ENCODE measurements at places on chromosomes 12 and 14.

DNA sequence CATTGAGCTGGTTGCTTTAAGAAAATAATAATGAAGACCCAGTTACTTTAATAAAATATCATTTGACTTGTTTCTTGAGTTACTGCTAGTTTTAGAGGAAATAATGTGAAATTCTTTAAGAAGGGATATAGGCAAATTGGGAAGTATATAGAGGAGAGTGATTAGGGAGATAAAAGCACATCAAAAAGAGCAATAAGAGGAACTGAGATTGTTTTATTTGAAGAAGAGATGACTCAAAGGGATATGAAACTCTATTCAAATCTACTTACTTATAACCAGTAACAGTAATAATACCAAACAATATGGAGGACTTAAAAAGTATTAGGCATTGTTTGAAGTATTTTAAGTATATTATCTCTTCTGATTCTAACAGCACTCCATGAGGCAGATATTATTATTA, 37.1 kb downstream of the LRRK2 start:
- DNase-seq = no peak

DNA sequence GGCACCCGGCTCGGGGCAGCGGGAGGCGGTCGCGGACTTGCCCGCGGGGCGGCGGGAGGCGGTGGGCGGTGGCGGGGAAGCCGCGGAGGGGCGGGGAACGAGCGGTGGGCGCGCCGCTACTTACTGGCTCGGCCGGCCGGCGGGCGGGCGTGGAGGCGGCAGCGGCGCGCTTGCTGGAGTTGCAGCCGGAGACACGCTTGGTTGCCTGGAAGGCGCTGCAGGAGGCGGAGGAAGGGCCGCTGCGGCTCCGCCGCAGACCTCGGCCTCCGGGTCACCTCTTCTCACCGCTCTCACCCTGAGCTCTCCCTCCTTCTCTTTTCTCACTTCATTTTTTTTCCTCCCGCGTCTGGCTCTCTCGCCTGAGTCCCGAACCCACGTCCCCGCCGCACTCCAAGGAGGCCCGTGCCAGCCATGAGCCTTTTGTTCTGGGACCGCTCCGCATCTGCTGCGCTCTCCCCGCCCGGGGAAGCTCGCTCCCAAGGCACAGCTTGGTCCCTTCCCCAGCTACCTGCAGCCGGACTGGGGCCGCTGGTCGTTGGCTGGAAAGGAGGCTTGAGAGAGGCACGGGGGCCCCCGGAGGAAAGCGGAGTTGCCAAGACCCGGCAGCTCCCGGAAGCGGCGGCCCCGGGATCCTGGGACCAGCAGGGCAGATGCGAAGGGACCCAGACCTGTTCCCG, 592 bp upstream of the KCNK10 start:
- DNase-seq = no peak

GRCh38 chr14:101105045-101105444, 201.5 kb upstream of the RTL1 start:
- DNase-seq = no peak

DNA sequence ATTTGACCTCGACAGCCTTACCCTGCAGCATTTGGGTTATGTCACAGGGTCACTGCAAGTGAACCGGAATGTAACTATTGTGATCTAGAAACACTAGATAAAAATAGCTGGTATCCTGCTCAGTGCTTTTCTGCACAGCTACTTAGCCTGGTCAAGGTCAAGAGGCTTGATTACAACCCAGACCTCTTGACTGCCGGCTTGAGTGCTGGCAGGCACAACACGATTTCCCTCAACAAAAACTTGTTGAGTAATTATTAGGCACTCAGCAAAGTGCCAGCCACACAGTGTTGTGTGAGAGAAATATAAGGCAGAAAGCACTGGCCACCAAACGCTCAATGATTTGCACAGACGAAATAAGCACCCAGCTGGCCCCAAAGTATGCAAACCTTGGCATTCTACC, 156.7 kb downstream of the NUAK1 start:
- no peak for DNase-seq

DNA sequence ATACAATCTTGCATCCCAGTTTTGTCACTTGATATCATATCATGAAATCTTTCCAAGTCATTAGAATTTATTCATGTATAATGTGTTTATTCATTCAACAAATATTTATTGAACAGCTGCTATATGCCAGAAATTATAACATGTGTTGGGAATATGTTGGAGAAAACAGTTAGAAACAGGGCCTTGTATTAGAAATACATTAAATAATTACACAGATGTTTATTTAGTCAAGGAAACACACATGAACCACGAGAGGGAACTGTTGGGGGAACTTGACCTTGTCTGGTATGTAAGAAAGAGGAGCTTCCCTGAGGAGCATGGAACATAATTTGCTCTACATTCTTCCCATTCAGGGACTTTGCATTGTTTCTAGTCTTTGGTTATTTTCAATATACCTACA, 191.7 kb upstream of the FRMD6 start:
- no peak for DNase-seq

GRCh38 chr12:22729957-22730443, 105.0 kb downstream of the ETNK1 start:
- no peak for DNase-seq

DNA sequence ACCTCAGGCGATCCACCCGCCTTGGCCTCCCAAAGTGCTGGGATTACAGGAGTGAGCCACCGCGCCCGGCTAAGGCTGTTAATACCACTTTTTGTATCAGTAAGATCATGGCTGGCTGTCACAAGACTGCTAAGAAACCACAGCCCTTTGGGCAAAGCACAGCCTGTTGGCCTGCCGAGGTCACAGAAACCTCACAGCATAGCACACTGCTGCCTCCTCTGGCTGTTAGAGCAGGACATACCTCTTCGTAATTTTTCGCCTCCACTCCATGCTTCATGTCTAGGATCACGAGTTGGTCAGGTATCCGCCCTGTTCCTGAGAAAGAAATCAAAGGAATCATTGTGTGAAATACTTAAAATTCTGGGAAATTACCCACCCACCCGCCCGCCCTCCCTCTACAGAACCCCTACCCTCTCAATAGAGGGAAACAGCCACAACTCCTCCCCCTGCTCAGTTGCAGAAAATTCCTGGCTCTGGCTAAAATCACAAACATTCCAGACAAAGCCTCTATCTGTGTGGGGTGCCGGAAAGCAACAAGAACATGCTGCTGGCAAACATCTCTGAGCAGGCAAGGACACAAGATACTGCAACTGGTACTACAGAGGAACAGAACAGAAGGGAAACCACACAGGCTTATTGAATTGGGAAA, 20.7 kb upstream of the NEK9 start:
- no peak for DNase-seq

DNA sequence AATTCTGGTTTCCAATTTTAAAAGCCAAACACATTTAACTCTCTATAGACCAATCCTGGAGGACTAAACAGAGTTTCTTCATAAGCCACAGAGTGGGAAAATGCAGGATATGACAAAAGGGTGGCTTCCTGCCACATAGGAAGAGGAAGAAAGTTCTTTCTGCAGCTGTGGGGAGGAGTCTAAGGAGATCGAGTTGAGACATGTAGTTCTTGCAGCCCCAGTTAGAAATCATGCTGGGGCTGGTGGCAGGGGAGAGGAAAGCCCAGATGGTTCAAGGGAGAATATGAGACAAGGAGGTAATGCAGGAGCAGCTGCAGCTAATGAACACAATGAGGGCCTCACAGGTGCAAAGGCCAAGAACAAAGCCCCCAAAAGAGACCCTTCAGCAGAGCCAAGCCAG, 85.0 kb upstream of the ARID2 start:
- DNase-seq = peak; percentile 48

- no peak for DNase-seq
These were observed 69.3 kb upstream of the SCN8A start for GRCh38 chr12:51521554-51522276.

DNA sequence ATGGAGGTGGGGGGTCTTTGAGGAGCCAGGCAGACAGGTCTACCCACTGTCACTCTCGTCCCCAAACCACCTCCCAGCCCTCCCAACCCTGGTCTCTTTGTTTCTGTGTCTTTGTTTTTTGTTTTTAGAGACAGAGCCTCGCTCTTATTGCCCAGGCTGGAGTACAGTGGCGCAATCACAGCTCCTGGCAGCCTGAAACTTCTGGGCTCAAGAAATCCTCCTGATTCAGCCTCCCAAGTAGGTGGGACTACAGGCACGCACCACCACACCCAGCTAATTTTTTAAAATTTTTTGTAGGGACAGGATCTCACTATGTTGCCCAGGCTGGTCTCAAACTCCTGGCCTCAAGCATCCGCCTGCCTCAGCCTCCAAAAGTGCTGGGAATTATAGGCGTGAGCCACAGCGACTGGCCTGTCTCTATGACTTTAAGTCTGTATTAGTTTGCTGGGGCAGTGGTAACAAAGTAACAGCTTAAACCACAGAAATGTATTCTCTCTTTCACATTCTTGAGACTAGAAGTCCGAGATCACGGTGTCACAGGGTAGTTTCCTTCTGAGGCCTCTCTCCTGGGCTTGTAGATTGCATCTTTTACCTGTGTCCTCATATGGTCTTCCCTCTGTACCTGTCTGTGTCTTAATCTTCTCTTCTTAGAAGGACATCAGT, 26.1 kb downstream of the DTX1 start:
- no peak for DNase-seq

- DNase-seq = no peak
These were observed 106.3 kb upstream of the ARID2 start for GRCh38 chr12:45623221-45623620.

DNA sequence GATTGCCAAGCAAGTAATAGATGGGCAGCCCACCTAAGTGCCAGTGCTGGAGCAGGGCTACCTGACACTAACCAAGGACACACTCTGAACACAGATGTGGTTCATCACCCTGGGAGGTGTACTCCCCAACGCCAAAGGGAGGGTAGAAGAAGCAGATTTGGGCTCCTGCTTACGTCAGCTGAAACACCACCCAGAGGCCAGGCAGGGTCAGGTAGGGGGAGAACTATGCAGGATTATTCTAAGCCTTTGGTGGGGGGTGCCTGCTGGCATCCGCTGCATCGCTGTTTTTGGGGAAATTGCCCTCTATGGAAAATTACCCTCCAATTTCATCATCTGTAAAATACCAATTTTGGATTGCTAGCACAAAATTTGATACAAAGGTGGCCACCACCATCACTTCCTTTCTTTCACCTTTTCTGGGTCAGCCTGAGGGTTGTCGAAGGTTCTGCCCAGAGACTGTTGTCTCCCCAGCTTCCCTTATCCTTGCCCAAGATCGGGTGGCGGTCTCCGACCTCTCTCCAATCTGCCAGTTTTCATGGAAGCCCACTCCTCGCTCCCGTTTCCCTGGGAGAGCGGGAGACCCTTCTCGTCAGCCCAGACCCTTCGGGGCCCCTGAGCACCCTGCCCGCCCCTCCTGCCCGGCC, 535 bp downstream of the BIN2 start:
- DNase-seq = no peak

DNA sequence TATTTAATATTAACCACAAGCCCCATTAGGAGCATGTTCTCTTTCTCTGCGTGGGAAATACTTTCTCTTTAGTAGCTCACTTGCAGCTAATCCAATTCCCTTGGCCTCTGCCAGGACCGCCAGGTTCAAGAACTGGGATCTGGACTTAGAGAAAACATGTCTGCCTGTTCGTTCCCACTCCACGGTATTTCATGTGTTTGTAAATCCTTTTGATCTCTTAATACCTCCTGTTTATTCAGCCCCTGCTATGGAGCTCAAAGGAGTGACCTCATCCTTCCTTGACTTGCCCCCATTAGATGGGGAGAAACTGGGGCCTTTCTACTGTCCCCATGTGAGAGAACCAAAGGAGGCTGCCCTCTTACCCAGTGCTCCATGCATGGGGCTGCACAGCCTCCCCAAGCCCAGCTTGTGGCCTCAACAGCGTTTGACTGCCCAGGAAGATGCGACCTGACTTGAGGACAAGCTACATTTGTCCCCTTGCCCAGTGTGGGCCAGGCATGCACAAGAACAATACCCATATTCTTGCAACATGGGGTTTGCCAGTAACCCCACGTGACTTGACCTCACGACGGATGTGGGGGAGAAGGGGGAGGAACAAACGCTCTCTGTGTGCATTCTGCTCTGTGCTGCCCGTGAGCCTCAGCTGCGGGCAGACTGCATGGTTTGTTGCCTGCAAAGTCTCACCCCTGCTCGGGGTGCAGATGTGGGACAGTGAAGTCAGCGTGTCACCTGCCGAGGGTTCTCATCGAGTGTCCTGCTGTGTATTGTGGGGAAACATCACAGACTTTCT, 30.3 kb downstream of the CD9 start:
- DNase-seq = no peak

GRCh38 chr14:98328496-98328895, 943.5 kb downstream of the BCL11B start:
- DNase-seq = no peak

DNA sequence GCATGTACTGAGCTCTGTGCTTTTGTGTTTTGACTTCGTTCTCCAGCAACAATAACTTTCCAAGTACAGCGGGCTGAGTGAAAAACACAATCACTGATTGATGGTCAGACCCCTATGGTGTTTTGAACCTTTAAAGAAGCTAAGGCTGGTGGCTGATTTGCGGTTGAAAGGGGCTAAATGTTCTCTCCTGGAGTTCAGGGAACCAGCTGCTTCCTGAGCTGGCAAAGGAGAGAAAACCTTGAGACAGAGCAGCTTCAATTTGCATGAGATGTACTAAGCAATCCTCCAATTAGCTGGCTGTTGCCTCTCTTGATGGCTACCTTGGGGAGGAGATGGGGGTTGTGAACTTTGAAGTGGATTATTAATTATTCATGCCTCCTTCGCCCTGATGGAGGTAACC, 546.7 kb upstream of the SEL1L start:
- no peak for DNase-seq

GRCh38 chr14:29262979-29263378, 496.4 kb downstream of the FOXG1 start:
- no peak for DNase-seq

- DNase-seq = no peak
These were observed 17.2 kb downstream of the PLEKHG3 start for GRCh38 chr14:64721391-64721791.

DNA sequence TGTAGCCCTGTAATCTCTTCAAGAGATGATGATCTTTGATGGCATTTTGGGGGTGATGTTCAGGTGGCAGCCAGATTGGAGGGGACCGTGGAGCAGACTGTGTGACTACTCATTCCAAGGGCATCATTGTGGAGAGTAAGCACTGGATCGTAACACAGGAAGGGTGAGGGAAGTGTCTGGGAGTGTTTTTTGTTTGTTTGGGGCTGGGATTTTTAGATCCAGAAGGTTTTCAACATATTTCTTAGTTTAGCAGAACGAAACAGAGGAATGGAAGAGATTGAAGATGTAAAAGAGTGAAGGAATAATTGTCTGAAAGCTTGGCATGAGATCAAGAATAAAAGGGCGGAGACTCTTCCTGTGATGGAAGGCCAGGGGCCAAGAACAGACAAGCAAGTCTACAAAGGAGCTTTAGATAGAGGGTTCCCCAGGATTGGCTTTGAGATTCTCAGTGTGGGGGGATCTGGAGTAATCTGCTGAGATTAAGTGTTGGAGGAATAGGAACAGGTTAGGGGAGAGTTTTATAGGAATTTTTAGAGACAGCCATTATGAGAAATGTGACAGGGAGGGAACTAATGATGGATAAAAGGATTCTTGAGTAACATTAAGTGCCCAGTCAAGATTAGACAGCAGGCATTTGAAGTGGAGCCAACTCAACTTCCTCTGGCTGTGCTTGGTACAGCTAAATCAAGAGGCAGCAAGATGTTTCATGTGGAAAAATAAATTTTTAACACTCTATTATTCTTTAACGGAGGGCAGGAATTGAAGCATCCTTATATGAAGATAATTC, 79.7 kb upstream of the REP15 start:
- no peak for DNase-seq
